ENCODE measurements at places on chromosomes 12 and 14.

GRCh38 chr12:62679608-62680007 lies 213.0 kb downstream of the MON2 start:
- DNase-seq = no peak

DNA sequence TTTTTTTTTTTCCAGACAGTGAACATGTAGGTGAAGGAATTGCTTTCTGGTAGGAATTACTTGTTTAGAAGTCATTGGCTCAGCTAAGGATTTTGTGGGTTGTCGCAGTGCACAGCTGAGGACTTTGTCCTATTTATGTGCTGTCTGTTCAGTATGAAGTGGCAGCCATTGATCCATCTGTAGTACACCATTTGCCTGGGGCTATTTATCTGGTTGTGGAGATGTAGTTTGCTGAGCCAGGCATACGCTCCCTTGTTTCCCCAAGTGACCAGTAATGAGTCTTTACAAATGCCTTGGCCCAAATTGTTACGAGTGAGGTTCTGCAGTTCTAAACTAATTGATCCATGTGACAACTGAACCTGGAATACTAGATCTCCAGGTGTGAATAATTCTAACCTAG lies 140.1 kb downstream of the NRXN3 start:
- no peak for DNase-seq

GRCh38 chr14:69574954-69575295 lies 254 bp upstream of the CCDC177 start:
- DNase-seq = no peak

- DNase-seq = no peak
Observed at GRCh38 chr14:30251017-30251416, 307.9 kb upstream of the G2E3 start.

GRCh38 chr12:47557386-47557785 lies 148.4 kb downstream of the RPAP3 start:
- no peak for DNase-seq

DNA sequence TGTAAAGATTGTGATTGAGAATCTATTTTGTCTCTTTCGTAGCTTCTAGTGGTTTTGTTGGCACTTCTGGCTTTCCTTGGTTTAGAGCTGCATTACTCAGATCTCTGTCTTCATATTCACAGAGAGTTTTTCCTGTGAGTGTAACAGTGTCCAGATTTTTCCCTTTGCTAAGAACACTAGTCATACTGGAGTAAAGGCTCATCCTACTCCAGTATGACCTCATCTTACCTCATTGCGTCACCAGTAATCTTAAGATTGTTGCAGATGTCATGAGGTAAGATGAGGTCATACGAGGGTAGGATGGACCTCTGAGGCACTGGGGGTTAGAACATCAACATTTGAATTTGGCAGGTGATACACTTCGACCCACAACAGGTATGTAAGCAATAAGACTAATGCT lies 461.2 kb downstream of the FLRT2 start:
- peak; percentile 9 for DNase-seq

GRCh38 chr14:100246809-100247428 lies 8.0 kb downstream of the YY1 start:
- DNase-seq = peak; percentile 57

- no peak for DNase-seq
Observed at GRCh38 chr12:55702861-55703260, 4.8 kb downstream of the ITGA7 start.

DNA sequence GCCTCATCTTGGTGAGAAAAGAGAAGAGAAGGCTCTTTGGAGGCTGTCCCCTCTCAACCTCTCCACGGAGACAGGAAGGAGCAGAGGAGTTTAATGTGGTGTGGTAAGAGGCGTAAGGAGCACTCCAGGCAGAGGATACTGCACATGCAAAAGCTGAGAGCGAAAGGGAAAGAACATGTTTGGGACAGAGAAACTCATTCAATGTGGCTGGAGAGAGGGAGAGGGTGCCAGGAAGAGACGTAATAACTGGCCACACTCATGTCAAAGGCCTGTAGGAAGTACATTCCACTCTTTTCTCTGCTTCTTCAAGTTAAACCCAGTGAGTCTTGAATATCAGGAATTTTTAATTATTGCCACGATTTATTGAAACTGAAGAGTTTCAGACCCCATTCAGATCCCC lies 12.0 kb downstream of the VDR start:
- DNase-seq = no peak

DNA sequence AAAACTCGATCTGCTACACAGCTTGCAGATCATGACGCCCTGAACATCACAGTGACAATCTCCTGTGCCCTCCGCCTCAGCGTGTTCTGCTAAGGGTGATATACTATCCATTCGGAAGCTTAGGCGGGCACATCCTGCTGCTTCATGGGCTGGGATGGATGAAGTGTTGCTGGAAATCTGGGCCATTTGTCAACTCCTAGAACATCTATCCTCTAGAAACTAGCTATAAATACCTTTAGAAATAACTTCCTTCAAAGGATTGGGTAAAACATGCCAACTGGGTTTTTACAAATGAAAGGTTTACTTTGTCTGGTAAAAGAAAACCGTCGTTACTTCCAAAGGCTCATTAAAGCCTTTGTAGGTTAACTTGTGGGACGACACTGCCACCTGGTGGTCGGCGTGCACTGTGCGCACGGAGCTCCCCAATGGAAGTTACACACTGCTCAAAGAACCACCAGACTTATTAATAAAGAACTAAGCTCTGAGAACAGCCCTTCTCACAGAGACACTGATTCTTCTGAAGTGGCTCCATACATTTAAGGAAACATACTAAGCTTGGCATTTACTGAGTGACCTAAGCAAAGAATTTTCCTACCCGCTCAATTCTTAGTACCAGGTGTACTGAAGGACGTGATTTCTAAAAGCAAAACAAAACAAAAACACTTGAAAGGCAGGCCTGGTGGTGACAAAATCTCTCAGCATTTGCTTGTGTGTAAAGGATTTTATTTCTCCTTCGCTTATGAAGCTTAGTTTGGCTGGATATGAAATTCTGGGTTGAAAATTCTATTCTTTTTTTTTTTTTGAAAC lies 21.6 kb upstream of the CACNA2D4 start:
- peak; percentile 89 for DNase-seq

DNA sequence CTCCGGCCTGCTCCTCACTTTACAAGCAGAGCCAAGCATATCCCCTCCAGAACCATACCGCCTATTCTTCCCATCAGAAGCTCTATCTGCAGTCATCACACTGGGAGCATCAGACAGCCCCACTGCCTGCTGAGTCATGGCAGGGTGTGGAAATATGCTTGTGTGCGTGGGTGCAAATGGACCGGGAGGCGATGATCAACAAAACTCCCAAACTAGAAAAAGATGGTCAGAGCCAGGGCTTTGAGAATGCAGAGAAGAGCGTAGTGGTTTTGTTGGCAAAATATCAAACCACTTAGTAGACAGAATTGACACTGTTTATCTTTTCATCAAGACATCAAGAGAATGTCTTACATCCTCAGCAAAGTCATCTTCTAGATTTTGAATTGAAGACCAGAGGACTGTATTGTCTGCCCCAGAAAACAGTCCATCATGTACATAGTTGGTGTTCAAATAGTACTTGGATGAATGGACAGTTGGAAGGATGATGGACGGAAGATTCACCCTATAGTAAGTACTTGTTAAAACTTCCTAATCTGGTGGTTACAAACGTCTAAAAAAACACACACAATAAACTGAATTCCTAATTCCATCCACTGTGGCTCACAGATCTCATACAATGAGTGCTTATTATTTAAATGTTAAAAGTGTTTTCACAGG lies 54.9 kb downstream of the VWF start:
- peak; percentile 78 for DNase-seq

- no peak for DNase-seq
Observed at GRCh38 chr14:64763801-64764621, 59.8 kb downstream of the PLEKHG3 start.

DNA sequence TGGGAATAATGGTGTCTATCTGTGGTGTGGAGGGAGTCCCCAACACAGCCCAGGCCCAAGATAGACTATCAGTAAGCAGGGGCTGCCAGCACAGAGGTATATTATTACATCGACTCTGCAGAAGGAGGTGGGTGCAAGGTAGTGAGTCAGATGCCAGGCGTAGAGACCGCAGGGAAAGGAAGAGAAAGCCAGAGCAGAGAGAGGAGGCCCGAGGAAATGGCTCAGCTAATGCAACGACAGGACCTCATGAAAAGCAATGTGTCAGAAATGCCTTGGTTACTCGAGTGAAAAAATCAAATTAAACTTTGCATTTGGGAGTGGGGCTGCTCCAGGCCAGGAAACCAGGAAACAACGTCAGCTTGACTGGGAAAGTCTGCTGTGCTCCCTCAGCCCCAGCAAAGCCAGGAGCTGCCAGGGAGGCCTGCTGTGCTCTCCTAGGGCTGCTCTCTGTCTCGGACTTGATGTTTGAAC lies 173.2 kb downstream of the SUDS3 start:
- DNase-seq = no peak

- no peak for DNase-seq
Observed at GRCh38 chr12:130792821-130793553, 46.1 kb downstream of the STX2 start.

DNA sequence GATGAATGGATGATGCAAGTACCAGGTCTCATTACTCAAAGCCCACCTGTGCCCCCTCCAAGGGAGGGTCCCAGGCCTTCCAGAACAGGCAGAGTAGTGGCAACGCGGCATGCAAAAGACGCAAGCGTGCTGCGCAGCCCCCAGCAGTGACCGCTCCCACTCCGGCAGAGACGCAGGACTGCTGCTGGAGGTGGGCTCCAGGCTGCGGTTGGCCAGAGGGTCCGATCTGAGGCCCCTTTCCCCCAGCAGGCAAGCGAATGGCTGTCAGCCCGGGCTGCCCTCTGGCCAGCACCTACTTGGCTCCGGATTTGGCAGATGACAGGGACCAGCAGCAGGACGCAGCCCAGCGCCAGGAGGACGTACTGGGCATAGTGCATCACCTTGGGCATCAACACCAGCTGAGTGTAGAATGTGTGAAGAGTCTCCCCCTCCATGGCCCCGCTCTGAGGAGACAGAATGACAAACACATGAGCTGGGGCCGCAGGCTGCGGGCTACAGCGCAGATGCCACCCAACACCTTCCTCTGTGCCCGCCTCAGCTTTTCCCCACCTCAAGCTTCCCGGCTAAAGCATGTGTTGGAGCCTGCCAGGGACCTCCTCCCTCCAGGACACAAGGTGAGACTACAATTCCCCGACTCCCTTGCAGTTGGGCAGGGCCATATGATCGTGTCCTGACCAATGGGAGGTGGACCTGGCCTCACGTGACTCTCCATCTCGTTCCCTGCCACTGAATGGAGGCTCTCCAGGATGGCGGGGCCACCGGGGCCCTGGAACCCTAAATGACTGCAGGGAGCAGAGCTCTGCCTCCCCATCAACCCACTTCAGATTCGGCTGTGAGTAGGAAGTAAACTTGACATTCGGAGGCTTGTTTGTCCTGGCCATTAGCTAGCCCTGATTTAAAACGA lies 77.4 kb downstream of the SCARB1 start:
- no peak for DNase-seq

DNA sequence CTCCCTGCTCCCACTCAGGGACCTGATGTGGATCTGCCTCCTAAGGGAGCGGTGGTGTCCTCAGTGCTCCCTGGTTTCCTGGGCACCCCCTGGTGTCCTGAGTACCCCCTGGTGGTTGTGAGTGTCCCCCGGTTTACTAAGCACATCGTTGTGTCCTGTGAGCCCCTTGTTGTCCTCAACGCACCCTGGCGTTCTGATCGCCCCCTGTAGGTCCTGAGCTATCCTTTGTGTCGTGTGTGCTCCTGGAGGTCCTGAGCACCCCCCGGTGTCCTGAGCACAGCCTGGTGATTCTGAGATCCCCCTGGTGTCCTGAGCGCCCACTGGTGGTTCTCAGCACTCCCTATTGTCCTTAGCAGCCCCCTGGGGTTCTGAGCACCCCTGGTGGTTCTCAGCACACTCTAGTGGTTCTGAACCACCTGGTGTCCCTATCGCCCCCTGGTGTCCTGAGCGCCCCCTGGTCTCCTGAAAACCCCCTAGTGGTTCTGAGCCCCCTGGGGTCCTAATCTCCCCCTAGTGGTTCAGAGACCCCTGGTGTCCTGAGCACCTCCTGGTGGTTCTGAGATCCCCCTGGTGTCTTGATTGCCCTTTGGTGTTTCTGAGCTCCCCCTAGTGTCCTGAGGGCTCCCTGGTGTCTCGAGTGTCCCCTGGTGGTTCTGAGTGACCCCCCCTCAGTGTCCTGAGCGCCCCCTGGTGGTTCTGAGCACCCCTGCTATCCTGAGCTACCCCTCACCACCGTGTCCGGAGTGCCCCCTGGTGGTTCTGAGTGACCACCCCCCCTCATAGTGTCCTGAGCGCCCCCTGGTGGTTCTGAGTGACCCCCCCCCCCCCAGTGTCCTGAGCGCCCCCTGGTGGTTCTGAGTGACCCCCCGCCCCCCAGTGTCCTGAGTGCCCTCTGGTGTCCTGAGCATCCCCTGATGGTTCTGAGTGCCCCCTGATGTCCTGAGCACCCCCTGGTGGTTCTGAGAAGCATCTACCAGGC lies 615.1 kb downstream of the TMEM121 start:
- peak; percentile 55 for DNase-seq

DNA sequence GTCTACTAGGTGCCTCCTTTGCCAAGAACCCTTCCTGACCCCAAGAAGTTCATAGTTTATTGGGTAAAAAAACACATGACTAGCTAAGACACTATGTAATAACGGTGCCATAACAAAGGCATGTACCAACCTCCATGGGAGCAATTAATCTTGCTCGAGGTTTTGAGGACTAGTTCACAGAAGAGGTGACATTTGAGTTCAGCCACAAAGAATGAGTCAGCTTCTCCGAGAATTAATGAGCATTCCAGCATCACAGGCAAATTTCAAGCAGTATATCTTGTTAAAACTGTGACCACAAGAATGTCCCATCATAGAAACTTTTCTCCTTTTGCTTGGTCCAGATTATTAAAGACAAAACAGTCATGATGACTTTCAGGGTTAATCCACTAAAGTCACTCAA lies 113.0 kb upstream of the RAP1B start:
- DNase-seq = no peak

DNA sequence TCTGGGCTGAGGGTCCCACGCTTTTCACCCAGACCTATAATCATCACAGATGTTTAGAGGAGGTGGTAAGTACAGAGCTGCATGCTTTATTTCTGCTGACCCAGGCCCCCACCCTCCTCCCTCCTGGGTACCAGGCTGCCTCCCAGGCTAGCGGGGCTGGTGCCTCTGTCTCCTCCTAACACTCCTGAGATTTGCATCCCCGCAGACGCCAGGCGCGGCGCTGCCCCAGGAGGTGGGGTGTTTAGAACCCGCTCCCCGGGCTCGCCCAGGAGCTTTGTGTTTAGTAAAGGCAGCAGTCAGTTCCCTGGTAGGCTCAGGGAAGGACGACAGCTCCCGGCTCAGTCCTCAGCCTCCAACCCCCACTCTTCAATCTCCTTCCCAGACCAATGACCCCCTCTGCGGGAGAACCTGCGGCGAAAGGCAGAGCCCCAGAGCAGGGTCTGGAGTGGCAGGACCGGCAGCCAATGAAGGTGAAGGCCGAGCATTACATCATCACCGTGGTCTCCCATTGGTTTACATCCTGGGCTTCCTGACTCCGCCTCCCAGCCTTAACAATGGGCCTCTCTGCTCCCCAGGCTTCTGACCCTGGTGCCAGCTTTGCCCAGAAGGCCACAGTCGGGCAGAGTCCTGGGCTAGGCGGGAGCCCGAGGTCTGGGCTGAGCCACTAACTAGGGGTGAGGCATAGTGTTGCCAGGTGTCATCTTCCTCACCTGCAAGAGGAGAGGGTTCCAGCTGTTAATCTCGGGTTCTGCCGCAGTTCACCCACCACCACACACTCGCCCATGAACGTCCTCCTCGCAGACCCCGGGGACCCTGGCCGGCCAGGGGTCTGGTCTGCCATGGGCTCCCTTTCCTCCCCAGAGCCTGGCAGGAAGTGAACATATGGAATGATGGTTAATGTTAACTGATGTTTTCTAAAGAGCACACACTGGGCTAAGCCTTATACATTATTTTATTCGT lies 57.5 kb downstream of the CALM1 start:
- DNase-seq = no peak
